Left kidney (tissue), 8 donors: ENCODE measurements at places on chromosomes 7 and 10. TPM values are rescaled to one million over a fixed set of nuclear protein-coding genes. Genes with fewer than 3 reads are reported as not detected.

- DNase-seq: no peak
Measured at GRCh38 chr7:24924375-24924774, 55.6 kb downstream of the OSBPL3 start.

DNA sequence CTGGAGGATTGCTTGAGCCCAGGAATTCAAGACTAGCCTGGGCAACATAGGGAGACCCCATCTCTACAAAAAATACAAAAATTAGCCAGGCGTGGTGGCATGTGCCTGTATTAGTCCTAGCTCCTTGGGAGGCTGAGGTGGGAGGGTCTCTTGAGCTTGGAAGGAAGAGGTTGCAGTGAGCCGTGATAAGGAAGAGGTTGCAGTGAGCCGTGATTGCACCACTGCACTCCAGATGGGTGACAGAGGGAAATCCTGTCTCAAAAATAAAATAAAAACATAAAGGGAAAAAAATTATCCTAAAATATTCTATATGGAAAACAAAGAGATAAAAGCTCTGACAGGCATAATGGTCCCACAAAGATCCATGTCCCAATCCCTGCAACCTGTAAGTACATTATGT is 87.9 kb upstream of the KAT6B start:
- DNase-seq: no peak

DNA sequence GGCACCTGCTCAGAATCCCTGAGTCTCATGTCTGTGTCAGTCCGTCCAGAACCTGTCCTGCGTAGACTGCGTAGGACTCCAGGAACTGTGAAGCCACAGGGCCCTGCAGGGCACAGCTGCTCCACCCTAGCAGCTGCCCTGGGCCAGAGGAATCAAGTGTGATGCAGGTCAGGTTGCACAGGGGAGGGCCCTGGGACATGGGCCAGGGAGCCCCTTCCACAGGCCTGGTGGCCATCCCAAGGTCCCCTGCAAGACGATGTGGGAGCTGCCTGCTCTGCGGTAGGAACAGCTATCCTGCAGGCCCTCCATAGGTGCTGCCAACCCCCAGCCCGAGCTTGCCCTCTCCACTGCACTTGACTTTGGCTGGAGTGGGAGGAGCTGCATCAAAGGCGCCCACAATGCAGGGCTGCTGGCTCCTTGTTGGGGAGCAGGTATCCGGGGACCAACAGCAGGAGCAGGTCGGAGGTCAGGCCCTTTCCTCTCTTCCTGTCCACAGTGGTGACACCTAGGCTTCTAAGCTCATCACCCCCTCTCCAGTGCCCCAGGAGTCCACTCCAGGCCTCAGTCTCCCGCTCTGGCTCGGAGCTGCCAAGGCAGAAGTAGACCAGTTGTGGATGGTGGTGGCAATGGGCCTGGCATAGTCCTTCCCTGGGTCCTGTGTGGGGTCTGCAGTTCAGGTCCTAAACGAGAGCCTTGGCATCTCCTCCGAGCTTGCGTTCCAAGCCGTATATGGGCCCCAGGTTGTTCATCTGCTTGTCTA is 149.1 kb downstream of the MAPK8 start:
- no peak for DNase-seq

GRCh38 chr7:120927454-120928103 is 23.0 kb upstream of the ING3 start:
- no peak for DNase-seq

- DNase-seq: no peak
Measured at GRCh38 chr7:155897758-155898386, 85.6 kb upstream of the SHH start.

GRCh38 chr7:86908948-86909347 is 150.5 kb downstream of the ELAPOR2 start:
- peak; percentile 36 for DNase-seq

DNA sequence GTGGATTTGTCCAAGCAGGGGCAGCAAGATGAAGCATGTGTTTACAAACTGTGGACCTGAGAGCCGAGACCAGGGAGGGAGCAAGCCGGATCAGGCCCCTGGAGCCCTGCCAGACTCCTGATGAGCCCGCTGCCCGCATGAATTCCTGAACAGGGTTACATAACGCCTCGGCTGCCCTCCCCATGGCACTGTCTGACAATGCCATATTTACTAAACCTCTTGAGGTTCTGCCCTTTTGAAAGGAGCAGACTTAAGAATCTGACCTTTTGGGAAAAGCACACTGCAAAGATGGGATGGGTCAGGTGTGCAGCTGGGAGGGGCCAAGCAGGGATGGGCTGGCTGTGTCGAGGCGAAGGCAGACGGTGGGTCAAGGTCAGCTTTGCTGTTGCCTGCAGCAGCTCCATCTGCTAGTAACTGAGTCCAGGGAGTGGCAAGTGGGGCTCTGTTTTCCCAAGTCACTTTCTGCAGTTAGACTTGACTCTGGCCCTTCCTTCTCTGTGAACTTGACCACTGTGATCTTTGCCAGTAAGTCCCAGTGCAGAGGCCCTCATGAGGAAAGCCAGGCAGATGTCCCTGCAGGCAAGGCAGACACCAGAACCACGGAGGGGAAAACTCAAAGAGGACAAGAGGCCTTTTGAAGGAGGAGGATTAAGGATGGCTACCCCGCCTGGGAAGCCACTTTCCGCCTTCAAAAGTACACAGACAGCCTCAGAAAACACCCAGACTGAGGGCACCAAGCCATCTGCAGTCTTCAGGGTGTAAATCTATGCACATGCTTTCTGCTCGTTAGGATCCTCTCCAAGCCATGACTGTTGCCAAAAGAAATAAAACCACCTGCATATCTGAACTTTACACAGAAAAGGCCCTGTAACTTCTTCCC is 175.8 kb downstream of the TNS3 start:
- no peak for DNase-seq

DNA sequence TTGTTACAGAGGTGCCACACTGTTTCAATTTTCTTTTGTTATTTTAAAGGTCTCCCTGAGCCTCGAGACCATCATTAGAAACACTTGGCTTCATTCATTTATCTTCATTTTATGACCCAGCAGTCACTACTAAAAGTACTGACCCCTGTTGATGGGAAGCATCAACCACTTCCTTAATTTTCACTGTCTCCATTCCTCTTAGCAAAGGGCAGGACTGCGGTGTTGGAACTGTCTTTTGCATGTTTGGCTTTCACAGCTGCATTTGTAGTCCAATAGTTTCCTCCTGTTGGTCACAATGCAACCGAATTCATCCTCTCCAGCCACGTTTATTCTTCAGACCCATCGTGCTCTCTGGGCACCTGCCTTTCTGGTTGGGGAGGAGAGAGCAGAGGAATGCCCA is 46.7 kb upstream of the PDZD8 start:
- no peak for DNase-seq

- no peak for DNase-seq
Measured at GRCh38 chr10:68251151-68251550, 19.2 kb upstream of the ATOH7 start.

- DNase-seq: no peak
Measured at GRCh38 chr10:74186678-74187077, 35.7 kb downstream of the ADK start.

The SEMA3D gene
- polyA plus RNA-seq: 57.7 TPM
